ENCODE measurements at places on chromosomes 11 and 22.

DNA sequence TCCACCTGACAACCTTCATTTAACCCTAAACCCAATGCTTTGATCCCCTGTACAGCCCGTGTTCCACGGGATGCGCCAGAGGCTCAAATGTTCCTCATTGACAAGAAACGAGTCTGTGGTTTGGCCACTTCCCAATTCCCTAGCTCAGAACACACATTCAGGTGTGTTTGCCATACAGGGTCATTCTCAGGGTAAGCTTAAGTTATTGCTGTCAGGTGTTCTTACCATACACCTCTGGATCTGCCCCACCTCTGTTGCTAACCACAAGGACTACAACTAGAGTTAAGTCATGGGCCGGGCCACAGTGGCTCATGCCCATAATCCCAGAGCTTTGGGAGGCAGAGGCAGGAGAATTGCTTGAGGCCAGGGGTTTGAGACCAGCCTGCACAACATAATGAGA, 45.6 kb upstream of the POLD3 start:
- no peak overlapping the region for H3K27ac ChIP-seq
- no peak for DNase-seq
- peaks cover 21% of the 10 kb centered on the region for H3K4me1 ChIP-seq
- H3K36me3 ChIP-seq = no peaks in the 10 kb centered on the region
- H3K27me3 ChIP-seq = no peaks in the 10 kb centered on the region

GRCh38 chr11:95641495-95641894, 148.1 kb downstream of the FAM76B start:
- H3K4me3 ChIP-seq = no peak overlapping the region
- H3K27ac ChIP-seq = no peak overlapping the region
- H3K4me1 ChIP-seq = no peaks in the 10 kb centered on the region
- no peaks in the 10 kb centered on the region for H3K27me3 ChIP-seq
- no peaks in the 10 kb centered on the region for H3K36me3 ChIP-seq

- DNase-seq = no peak
- no peaks in the 10 kb centered on the region for H3K27me3 ChIP-seq
- no peaks in the 10 kb centered on the region for H3K36me3 ChIP-seq
- H3K4me1 ChIP-seq = peaks cover 8% of the 10 kb centered on the region
- no peak overlapping the region for H3K4me3 ChIP-seq
These were observed 12.6 kb downstream of the CHST1 start for GRCh38 chr11:45652781-45653180.

GRCh38 chr22:45059296-45059695, 49.5 kb upstream of the PHF21B start:
- H3K27me3 ChIP-seq = no peaks in the 10 kb centered on the region
- H3K4me3 ChIP-seq = no peak overlapping the region
- H3K4me1 ChIP-seq = peaks cover 3% of the 10 kb centered on the region

GRCh38 chr22:18031695-18032454, 7.5 kb upstream of the MICAL3 start:
- no peaks in the 10 kb centered on the region for H3K27me3 ChIP-seq
- H3K36me3 ChIP-seq = no peaks in the 10 kb centered on the region
- peaks cover 26% of the 10 kb centered on the region for H3K4me1 ChIP-seq
- H3K4me3 ChIP-seq = no peak overlapping the region
- no peak for DNase-seq

DNA sequence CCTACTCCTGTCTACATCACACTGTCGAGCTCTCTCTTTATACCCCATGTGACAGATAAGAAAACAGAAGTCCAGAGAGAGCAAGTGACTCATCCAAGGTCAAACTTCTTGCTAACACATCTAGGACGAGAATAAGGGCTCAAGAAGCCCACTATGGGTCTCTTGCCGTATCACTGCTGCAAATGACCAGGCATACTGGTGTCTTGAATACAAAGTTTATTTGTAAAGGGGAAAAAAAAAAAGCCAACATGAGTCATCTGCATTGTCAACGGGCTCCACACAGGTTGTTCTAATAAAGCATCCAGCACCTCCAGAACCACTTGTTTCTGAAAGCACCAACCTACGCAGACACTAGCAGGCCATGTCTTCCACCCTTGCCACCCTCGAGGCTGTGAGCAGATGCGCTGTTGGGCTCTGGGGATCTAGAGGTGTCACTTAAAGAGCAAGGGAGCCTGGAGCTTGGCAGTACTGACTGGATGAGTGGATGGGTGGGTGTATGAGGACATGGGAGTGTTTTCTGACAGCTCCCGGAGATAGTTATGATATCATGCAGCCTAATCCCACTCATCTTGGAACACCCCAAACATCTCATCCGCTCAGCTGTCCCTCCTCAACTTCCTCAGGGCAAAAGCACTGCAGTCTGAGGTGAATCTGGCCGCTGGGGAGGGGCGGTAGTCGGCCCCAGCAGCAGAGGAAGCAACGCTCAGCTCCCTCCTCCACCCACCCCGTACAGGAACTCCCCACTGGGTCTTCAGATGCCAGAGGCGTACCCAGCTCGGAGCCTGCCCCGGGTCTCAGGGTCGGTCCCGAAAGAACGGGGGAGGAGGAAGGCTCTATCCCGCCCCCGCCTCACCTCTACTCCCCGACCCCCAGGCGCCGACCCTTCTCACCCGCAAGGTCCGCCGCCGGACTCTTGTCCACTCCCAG, 1.0 kb downstream of the SMCO4 start:
- H3K27me3 ChIP-seq = no peaks in the 10 kb centered on the region
- H3K4me3 ChIP-seq = peak overlapping the region; percentile 76
- peak overlapping the region; percentile 81 for H3K27ac ChIP-seq

DNA sequence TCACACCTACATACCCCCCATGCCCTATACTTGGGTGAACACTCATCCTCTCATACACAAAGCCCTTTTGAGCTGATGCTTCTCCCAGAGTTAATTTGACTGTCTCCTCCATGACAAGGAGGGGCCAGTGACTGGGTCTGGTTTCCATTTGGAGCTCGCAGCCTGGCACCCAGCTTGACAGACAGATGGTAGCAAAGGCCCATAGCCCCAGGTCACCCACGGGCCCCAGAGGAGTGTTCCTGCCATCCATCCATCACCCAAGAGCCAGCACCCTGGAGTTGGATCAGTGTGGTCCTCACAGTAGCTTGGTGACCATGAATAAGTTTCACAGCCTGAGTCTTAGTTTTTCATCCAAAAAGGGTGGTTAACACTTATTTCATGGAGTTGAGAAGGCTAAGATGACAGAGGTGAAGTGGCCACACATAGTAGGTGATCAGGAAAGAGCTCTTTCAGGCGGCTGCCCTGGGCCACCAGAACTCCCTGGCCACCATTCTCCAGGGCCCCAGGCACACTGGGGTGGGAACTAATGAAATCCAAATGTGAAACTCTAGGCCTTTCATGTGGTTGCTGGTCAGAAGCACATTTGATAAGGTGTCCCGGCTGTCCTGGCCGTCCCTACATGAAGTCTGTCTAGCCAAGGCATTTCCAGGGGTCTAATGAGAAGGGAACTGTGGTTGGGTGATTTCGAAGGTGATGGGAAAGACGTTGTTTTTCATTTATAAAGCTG, 42.4 kb downstream of the LIF start:
- no peaks in the 10 kb centered on the region for H3K36me3 ChIP-seq
- peak overlapping the region; percentile 76 for H3K27ac ChIP-seq
- peaks cover 75% of the 10 kb centered on the region for H3K4me1 ChIP-seq
- H3K4me3 ChIP-seq = no peak overlapping the region
- no peaks in the 10 kb centered on the region for H3K27me3 ChIP-seq

- peaks cover 7% of the 10 kb centered on the region for H3K4me1 ChIP-seq
- no peak overlapping the region for H3K4me3 ChIP-seq
These were observed 53.2 kb upstream of the FTH1 start for GRCh38 chr11:62020661-62021060.

- H3K27ac ChIP-seq = no peak overlapping the region
- DNase-seq = no peak
- H3K4me1 ChIP-seq = peaks cover 6% of the 10 kb centered on the region
These were observed 140.7 kb upstream of the CTSC start for GRCh38 chr11:88478136-88478815.

- H3K4me1 ChIP-seq = peaks cover 12% of the 10 kb centered on the region
- H3K4me3 ChIP-seq = no peak overlapping the region
- no peak for DNase-seq
- no peaks in the 10 kb centered on the region for H3K36me3 ChIP-seq
- H3K27me3 ChIP-seq = no peaks in the 10 kb centered on the region
These were observed 56.8 kb upstream of the FBXO3 start for GRCh38 chr11:33830903-33831648.

DNA sequence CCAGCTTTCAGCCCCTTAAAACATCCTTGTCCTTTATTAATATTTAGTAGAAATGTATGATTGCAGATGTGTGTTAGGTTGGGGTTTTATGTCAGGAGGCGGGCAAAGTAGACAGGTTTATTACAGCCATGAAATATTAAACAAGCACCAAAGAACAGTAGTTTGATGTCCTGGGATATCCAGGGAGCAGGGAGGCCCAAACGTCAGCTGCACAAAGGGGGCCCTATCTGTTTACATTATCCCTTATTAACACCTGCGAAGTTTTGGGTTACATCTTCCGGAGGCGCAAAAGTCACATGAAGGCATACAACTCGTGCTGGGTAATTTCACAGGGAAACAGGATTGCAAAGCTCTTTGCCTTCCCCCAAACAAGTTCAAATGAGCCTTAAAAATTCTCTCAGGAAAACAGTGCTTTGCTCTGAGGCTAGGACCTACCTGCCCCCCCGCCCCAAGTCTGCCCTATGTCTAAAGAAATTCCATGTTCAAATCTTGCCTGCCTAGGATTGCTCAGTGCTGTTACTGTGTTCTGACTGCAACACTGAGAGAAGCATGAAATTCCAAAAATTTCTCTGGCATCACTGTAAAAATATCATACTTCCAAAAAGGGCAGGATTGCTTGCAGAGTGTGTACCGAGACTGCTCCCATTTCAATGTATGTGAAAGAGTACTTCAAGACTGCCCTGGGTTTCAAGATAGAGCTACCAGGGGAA, 8.9 kb downstream of the MN1 start:
- no peaks in the 10 kb centered on the region for H3K36me3 ChIP-seq
- no peak overlapping the region for H3K4me3 ChIP-seq
- H3K4me1 ChIP-seq = peaks cover 22% of the 10 kb centered on the region

GRCh38 chr11:117825538-117826189, 1.1 kb upstream of the FXYD2 start:
- peaks cover 52% of the 10 kb centered on the region for H3K4me1 ChIP-seq
- no peak overlapping the region for H3K4me3 ChIP-seq
- H3K27me3 ChIP-seq = no peaks in the 10 kb centered on the region
- peak overlapping the region; percentile 82 for H3K27ac ChIP-seq

DNA sequence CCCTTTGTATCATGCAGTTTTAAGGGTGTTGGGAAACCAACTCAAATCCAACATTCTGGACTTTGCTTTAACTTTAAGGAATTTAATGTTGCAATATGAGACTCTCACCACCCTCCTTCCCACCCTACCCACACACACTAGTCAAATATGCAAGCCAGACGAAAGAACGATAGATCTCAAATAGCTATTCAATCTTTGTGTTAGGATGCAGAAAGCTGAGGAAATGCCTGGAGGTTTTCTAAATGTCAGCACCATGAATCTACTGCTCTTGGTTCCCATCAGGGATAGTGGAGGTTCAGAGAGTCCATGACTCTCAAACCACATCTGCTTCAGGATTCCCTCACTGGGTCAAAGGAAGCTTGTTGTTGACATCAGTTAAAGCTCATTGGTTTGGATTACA, 33.7 kb downstream of the EXPH5 start:
- peaks cover 7% of the 10 kb centered on the region for H3K4me1 ChIP-seq
- H3K27me3 ChIP-seq = no peaks in the 10 kb centered on the region
- H3K4me3 ChIP-seq = no peak overlapping the region
- H3K36me3 ChIP-seq = no peaks in the 10 kb centered on the region
- no peak for DNase-seq

DNA sequence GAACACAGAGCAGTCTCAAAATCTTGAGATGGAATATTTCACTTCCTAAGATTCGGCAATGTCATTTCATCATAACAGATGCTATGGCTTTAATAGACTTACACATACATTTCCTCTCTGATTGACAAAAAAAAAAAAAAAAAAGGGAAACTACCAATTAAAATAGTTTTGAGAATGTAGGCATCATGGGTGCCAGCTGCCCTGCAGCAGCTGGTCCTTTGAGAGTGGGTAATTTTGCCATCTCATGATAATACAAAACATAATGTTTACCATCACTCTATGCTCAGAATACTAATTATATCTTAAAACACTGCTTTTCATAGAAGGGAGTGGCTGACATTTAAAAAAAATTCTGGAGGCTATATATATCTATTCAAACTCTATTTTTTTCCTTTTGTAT, 775.6 kb upstream of the CCDC90B start:
- no peak overlapping the region for H3K27ac ChIP-seq
- no peaks in the 10 kb centered on the region for H3K36me3 ChIP-seq
- no peaks in the 10 kb centered on the region for H3K27me3 ChIP-seq
- H3K4me3 ChIP-seq = no peak overlapping the region

GRCh38 chr11:79059141-79059540, 381.7 kb downstream of the TENM4 start:
- no peak for DNase-seq
- H3K27me3 ChIP-seq = no peaks in the 10 kb centered on the region
- no peak overlapping the region for H3K4me3 ChIP-seq
- no peaks in the 10 kb centered on the region for H3K36me3 ChIP-seq
- peaks cover 18% of the 10 kb centered on the region for H3K4me1 ChIP-seq

- no peak for DNase-seq
- no peaks in the 10 kb centered on the region for H3K27me3 ChIP-seq
- no peaks in the 10 kb centered on the region for H3K36me3 ChIP-seq
- no peak within 1 kb of the TSS for H3K27ac ChIP-seq
- no peak within 1 kb of the TSS for H3K4me3 ChIP-seq
These were observed at the start of gene HBB for GRCh38 chr11:5226732-5227310. TSS of gene HBB (minus strand) at chr11:5227071. CDS start at chr11:5227021, 50 bp downstream.

DNA sequence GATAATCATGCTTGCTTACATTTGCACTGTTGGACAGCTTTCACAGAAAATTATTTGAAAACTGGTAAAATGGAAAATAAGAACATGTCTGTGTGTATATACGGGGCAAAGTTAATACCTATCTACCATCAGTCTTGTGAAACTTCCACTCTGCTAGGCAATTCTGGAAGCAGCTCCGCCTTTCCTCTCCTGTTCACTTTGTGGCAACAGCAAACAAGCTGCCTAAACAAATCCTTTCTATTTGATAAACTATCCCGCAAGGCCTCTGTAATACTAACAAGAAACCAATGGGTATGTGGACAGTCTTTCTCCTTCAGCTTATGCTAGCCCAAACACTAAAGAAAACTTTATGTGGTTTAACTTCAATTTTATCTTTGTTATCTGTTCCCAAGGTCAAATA, 39.2 kb upstream of the RAPSN start:
- no peak overlapping the region for H3K27ac ChIP-seq
- H3K27me3 ChIP-seq = no peaks in the 10 kb centered on the region
- H3K36me3 ChIP-seq = peaks cover 42% of the 10 kb centered on the region
- H3K4me1 ChIP-seq = no peaks in the 10 kb centered on the region

GRCh38 chr11:82384308-82384707, 349.4 kb downstream of the FAM181B start:
- H3K4me3 ChIP-seq = no peak overlapping the region
- H3K27ac ChIP-seq = no peak overlapping the region
- no peaks in the 10 kb centered on the region for H3K27me3 ChIP-seq
- no peaks in the 10 kb centered on the region for H3K4me1 ChIP-seq
- no peaks in the 10 kb centered on the region for H3K36me3 ChIP-seq
